ENCODE measurements at places on chromosomes 6 and 20.

- DNase-seq, result no peak
Measured at GRCh38 chr6:156024339-156024738, 568.7 kb upstream of the NOX3 start.

DNA sequence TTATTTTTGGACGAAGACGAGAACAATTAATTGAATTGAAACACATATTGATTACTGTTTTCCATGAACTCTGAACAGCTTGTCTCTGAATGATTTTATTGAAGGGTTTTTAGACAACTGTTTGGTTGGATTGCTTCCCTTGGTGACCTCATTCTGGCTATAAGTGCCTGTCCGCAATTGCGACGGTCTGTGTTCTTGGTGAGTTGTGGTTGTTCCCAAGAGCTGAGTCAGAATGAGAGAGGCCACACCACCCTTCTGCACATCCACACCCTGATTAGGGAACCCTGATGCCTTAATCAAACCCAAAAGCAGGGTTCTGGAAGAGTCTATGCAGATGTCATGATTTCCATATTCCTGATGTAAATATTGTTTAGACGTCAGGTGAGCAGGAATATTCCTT, 747.0 kb downstream of the PTPRT start:
- DNase-seq, result no peak

- no peak for DNase-seq
Measured at GRCh38 chr6:103672169-103672568, 1187.5 kb downstream of the HACE1 start.

DNA sequence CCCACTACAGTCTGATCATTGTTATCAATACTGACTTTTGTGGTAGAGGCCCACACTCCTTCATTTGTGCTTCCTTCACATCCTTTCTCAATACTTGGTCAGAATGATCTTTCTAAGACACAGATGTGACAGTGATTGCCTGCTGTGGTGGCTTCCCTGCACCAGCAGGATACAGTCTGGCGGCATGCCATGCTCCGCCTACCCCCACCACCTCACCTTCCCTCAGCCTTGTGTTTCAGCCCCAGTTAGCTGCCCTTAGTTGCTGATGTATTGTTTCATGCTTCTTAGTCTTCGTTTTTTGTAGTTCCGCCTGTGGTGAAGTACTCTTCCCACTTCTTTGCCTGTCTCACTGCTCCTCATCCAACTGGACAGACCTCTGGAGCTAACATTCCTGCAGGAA, 10.9 kb downstream of the LRRC1 start:
- no peak for DNase-seq

- no peak for DNase-seq
Measured at GRCh38 chr20:2617099-2617714, 35.2 kb upstream of the NOP56 start.

GRCh38 chr6:71482742-71483141, 194.1 kb downstream of the OGFRL1 start:
- DNase-seq, result no peak

DNA sequence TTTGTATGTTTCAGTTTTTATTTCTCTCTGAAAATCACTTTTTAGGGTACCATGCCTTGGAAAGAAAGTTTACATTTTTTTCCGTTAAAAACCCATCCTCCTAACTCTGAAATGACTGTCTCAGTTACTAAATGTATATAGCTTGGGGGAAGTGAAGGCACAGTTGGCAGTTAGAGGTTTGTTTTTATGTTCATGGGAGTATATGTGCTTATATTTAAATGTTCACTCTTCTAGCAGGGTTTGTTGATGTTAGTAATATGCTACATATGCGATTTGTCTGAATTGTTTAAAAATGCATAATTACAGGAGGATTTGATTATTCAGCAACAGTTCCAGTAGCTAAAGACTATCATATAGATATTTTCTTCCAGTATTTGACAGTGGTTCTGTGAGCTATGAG, 31.1 kb downstream of the CDKAL1 start:
- DNase-seq, result no peak

- DNase-seq, result no peak
Measured at GRCh38 chr20:11906626-11907480, 10.8 kb upstream of the BTBD3 start.

- no peak for DNase-seq
Measured at GRCh38 chr6:113894712-113895674, 37.8 kb downstream of the MARCKS start.

DNA sequence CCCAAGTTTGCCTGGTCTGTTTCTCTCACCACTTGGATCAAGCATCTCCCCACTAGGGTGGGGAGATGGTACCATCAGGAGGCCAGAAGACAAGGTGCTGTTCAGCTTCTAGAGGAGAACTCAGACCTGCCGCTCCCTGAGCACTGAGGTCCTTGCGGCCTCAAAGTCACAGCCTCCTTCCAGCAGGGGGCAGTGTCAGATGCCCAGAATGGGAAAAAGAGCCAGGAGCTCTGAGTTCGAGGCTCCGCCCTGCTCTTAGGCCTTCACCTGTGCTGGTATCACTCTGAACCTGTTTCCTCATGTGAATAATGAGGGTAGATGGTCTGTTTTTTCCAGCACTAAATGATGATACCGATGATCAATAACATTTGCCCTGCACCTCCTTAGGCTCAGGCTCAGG, 68.7 kb downstream of the TOX2 start:
- DNase-seq, result peak; percentile 74

- DNase-seq, result no peak
Measured at GRCh38 chr6:37980222-37980595, 160.7 kb downstream of the ZFAND3 start.

DNA sequence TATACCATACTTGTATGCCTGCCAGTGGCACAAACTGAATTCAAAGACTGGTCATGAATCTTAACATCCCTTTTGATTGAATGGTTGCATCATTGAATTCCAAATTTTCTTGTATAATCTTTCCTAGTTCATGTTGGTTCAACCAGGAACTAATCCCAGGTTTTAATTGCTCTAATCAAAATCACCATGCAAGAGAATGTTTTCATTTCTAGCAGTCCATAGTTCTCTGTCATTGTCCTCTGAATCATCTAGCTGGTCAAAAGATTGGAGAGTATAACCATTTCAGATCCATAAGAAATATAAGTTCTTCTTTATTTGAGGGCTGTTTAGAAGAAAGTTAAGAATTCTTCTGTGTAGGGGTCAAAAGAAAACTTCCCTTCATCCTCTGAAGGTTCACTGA, 57.2 kb downstream of the ZNF292 start:
- DNase-seq, result no peak

DNA sequence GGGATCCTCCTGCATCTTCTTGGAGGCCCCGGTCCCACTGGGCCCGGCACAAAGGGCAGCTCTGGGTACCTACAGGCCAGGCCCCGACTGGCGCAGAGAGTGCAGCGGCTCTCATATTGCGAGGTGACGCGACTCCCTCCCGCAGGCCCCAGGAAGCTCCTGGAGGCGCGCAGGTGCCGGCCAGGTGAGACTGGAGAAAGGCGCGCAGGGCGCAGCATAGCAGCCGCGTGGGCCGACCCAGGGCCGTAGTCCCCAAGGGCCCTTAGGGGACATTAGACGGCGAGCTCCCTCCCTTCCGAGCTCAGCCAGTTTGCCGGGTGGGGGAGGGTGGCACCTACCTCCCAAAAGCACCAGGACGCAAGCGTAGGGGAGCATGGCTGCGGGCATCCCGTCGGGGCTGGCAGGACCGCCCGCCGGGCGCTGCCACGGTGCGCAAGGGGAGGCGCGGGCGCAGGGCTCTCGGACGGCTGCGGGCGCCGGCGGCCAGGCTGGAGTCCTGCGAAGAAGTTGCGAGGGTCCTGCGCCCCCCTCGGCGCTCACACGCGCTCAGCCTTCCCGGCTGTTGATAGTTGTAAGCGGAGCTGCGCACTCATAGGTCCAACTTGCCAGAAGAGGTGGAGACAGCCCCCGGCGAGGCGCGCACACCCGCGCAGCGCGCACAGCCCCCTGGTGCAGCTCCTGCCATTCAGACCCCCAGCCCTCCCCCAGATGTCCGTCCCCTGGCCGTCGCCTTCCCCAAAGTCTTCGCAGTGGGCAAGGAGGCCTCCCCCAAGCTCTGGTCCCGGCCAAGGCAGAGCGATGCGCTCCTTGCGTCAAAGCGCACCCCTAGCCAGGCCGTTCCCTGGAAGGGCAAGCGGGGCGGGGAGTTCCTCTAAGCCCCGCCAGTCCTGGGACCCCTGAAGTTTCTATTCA, 622 bp downstream of the APCDD1L start:
- DNase-seq, result no peak

DNA sequence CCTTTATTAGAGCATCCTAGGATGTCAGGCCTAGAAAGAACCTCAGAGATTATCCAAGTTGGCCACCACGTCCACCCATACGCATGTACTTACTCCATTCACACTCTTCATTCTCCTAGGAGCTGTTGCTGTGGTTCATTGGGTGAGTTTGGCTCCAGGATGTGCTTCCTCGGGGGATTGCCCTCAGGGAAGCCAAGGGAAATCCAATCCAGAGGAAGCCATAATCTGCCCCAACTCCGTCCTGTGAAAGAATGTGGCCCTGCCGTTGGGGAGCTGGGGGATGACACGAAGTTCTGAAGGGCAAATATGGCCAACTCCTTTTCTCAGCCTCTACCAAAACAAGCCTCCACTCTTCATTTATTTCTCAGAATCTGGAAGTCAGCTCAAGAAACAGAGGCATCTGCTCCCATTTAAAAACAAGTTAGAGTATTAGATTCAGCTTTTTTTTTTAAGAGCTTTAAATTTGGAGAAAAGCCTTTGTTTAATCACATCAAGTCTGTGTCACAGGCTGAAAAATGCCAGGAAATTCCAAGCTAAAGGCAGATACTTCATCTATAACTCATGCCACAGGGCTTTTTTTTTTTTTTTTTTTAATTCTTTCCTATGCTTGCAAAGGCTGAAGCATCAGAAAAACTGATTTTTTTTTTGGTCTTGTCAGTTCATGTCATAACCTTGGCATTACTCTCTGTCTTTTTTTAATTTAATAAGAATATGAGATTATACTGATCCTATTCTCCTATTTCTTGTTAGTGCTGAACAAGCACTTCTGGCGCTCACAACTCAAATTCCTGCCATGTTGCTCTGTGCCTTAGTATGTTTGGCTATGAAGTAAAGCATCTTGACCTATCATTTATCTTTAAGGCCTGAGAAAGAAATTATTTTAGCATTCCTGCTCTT, 480.9 kb upstream of the MARCKS start:
- DNase-seq, result no peak

- DNase-seq, result no peak
Measured at GRCh38 chr20:50335105-50335504, 144.5 kb downstream of the CEBPB start.

DNA sequence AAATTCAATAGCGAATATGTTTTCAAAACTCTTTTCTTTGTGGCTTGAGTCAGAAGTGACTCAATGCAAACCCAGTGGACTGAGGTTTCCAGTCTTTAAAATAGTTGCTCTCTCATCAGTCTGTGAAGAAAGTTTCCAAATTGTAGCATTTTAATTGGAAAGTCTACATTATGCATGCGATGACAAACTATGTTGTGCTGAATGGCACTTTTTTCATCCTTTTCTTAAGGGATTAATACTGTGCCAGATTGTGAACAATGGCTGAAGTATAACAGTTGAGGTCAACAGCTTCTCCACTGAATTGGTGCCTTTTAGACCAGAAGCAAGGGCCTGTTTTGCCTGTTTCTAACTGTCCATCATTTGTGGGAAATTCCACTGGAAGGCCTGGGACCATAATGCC, 377.1 kb downstream of the BTBD9 start:
- DNase-seq, result no peak

GRCh38 chr20:22796469-22797077, 212.2 kb upstream of the FOXA2 start:
- no peak for DNase-seq

GRCh38 chr6:170296423-170296745, 5.5 kb upstream of the DLL1 start:
- DNase-seq, result no peak

- DNase-seq, result no peak
Measured at GRCh38 chr6:167244991-167245390, 46.1 kb upstream of the UNC93A start.

DNA sequence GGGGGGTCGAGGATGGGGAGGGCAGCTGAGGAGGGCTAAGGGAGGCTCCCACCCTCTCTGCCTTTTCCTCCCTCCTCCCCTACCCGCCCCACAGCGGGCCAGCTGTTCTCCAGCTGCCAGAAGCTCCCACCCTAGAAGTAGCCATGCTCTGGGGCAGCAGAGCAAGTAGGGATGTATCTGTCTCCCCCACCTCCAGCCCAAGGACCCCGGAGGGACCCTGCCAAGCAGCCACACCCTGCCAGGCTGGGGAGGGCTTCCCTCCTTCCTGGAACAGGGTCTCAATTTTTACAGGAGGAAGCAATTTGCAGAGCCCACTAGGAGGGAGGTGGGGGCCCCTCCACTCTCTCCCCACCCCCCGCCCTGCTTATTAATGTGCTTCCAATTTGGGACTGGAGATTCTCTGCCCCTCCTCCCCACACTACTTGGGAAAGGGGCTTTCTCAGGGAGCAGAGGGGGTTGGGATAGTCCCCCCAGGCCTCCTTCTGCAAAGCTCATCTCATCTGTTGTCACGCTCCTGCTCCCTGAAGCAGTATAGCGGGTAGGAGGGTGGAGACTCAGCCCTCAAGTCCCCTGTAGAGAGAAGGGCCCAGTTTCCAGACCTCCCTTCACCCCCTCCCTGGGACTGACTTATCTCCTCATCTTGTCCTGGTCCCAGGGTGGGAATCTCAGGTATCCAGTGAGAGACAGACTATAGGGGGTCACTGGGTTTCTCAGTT, 4.5 kb downstream of the TEAD3 start:
- no peak for DNase-seq

DNA sequence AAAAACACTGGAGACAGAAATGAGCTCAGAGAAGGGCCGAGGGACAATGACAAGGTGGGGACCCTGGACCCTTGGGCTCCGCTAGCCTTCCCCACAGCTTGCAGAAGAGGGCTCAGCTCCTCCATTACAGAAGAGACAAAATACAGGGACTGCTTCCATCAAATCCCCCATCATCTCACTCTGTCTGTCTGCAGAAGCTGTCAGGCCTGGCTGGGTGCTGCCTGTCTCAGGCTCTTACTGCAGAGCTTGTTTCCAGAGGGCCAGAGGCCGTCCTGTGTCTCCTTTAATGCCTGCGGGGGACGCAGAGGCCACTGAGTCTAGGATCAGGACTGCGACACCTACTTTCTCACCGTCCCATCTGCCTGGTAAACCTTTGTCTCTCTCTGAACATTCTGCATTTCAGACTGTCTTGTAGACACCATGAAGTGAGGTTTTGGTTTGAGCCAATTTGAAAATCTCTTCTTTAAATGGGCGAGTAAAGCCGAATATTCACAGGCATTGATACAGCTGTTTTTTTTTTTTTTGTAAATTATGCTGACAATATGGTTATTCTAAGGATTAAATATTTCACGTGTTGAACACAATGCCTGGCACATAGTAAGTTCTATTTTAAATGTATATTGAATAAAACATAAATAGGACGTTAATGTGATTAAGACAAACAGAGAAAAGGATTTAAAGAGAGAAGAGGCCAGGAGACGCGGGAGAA, 28.3 kb downstream of the RNASET2 start:
- no peak for DNase-seq

GRCh38 chr20:58590679-58591473, 60.2 kb upstream of the STX16 start:
- DNase-seq, result peak; percentile 16

- no peak for DNase-seq
Measured at GRCh38 chr6:167529444-167530335, 204.8 kb downstream of the TTLL2 start.

GRCh38 chr20:17466641-17467040, 64.5 kb downstream of the BFSP1 start:
- DNase-seq, result no peak

Measured in activated effector memory CD4-positive, alpha-beta T cell treated with anti-CD3 and anti-CD28 coated beads, Interleukin-2, amount 50 U/mL, for 16 hours (primary cell).